ENCODE measurements at places on chromosomes 1 and 21. TPM values are rescaled to one million over a fixed set of nuclear protein-coding genes. Genes with fewer than 3 reads are reported as not detected.
A peak's percentile ranks its signal among the peaks of the same experiment; 100 is the strongest.

DNA sequence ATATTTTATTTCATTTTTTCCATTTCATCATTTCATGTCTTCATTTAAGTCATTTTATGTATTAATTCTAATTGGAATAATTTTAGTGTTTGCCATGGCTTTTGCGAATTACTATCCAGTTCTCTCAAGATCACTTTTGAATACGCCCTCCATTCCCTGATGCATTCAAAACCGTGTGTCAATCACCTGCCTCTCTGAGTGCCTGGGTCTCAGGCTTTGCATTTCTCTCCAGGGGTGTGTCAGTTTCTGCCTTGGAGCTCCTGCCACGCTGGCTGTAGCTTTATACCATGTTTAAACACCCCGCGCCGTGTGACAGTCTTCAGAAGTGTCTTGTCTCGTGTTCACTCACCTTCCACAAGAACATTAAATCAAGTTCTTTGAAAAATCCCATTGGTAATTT is 7.4 kb upstream of the DNMT3L start:
- H3K27ac ChIP-seq, result no peak overlapping the region
- no peaks in the 10 kb centered on the region for H3K27me3 ChIP-seq
- DNase-seq, result no peak
- H3K4me1 ChIP-seq, result no peaks in the 10 kb centered on the region

DNA sequence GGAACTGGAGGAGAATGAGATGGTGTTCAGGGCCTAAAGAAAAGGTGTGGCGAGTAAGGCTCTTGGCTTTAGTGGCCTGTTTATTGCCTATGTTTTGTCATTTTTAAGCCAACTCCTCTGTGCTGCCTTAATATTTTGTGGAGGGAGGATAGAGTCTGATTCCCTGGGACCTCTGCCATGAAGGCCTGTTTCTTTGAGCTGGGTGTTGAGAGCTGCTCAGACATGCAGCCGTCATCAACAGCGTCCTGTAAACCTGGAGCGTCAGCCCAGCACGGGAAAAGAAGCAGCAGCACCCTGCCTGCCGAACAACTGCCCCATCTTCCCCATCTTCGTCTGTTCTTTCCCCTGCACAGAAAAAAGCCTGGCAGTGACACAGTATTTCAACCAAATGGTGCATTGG is 27.1 kb upstream of the SNX27 start:
- no peak overlapping the region for H3K27ac ChIP-seq
- H3K4me1 ChIP-seq, result no peaks in the 10 kb centered on the region
- no peaks in the 10 kb centered on the region for H3K27me3 ChIP-seq
- DNase-seq, result no peak
- H3K4me3 ChIP-seq, result no peak overlapping the region

DNA sequence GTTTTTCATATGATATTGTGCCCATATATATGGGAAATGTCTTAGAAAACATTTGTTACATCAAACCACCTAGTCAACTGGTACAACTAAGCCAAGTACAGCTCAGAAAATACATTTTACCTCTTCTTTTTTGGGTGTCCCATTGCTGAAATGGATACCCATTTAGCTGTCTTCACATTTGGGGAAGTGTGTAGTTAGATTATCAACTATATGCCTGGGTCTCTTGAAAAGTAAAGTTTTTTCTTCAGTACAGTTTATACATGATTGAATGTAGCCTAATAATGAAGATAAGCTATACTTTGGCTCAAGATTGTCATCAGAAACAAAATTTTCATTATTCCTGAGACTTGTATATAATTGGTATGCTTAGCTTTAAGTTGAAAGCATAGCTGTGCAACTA is 2.0 kb downstream of the AGO3 start:
- H3K27me3 ChIP-seq, result no peaks in the 10 kb centered on the region
- H3K4me3 ChIP-seq, result no peak overlapping the region
- H3K27ac ChIP-seq, result no peak overlapping the region
- H3K4me1 ChIP-seq, result peaks cover 4% of the 10 kb centered on the region
- DNase-seq, result no peak

GRCh38 chr1:80367058-80367457 is 1360.5 kb upstream of the ADGRL4 start:
- no peaks in the 10 kb centered on the region for H3K4me1 ChIP-seq
- H3K27ac ChIP-seq, result no peak overlapping the region
- H3K27me3 ChIP-seq, result no peaks in the 10 kb centered on the region
- no peak for DNase-seq
- no peak overlapping the region for H3K4me3 ChIP-seq

Gene LCE2A
- 0.33 TPM for total RNA-seq

DNA sequence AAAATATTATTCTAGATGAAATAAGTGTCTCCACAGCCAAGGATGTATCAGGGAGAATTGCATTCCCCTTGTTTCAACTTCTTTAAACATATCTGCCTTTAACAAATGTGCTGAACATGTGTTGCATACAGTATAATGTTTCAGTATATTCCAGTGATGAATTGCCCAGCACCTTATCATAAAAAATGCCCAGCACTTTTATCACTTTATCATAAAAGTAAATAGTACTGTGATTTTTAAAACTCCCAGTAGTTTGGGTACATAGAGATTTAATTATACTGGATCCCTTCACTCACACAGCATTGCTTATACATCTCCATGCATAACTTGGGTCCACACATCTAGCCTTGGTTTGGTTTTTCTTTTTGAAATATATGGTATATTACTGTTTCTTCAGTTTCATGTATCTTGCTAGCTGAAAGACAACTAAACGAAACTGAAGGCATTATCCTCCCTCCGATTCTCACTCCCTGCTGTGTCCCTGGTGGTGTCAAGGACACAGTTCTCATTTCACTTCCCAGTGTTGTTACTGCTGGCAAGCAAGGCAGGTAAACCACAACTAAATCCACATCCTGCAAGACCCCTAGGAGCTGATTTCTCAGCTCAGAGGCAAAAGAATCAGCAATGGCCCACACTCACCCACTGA is 118.2 kb upstream of the SLC44A3 start:
- DNase-seq, result no peak
- H3K4me3 ChIP-seq, result no peak overlapping the region
- peak overlapping the region; percentile 9 for H3K27ac ChIP-seq
- no peaks in the 10 kb centered on the region for H3K36me3 ChIP-seq
- no peaks in the 10 kb centered on the region for H3K27me3 ChIP-seq

Gene SPRR3
- not detected for total RNA-seq

DNA sequence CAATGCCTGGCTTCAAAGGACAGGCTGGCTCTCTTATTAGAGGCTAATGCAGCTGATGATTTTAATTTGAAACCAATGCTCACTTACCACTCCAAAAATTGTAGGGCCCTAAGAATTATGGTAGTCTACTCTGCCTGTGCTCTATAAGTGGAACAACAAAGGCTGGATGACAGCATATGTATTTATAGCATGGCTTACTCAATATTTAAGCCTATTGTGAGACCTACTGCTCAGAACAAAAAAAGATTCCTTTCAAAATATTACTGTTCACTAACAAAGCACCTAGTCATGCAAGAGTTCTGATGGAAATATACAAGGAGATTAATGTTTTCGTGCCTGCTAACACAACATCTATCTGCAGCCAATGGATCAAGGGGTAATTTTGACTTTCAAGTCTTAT is 73.8 kb upstream of the DUSP10 start:
- DNase-seq, result no peak
- no peaks in the 10 kb centered on the region for H3K27me3 ChIP-seq
- no peak overlapping the region for H3K27ac ChIP-seq
- no peak overlapping the region for H3K4me3 ChIP-seq
- no peaks in the 10 kb centered on the region for H3K4me1 ChIP-seq

DNA sequence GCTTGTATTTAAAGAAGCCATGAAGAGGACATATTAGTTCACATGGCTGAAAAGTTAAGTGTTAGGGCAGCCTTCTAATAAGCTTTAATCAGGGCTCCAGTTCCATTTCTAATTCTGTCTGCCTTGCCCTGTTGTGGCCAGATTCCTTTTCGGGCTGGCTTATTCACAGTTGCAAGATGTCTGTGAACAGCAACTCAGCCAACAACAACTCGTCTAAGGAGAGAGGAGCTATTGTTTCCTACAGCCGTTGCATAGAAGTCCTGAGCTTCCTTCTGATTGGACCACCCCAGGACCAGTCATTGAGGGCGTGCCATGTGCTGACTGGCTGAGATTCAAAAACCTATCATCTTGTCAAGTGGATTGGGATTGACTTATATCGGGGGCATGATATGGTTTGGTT is 18.6 kb upstream of the COQ8A start:
- H3K27me3 ChIP-seq, result no peaks in the 10 kb centered on the region
- H3K27ac ChIP-seq, result no peak overlapping the region
- no peaks in the 10 kb centered on the region for H3K4me1 ChIP-seq
- no peak for DNase-seq
- no peaks in the 10 kb centered on the region for H3K36me3 ChIP-seq

Gene PGBD5
- total RNA-seq, result 0.17 TPM

Gene TBX19
- 0.26 TPM for total RNA-seq

DNA sequence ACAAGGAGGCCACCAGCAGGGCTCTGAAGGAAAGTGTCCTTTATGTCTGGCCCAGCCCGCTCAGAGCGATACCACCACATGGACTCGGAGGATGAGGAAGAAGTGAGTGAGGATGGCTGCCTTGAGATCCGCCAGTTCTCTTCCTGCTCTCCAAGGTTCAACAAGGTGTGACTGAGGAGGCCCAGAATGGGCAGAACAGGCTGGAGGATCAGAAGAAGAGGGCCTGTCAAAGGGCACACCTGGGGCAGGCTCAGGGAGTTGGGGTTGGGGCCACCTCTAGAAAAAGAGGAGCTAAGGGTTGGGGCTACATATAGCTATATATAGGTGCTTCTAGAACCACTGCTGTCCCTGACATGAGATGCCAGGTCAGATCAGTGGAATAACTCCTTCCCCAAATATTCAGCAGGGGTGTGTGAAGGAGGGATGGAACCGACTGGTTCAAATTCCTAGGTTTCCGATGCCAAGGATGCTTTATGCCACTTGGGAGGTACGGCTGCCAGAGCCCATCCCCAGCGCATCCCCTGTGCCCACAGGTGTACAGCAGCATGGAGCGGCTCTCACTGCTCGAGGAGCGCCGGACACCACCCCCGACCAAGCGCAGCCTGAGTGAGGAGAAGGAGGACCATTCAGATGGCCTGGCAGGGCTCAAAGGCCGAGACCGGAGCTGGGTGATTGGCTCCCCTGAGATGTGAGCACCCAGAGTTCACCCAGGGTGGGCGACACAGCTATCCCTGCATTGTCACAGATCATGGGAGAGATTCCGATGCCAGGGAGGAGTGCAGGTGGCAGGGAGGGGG is 102.2 kb downstream of the PIK3R3 start:
- H3K4me3 ChIP-seq, result no peak overlapping the region
- H3K27me3 ChIP-seq, result no peaks in the 10 kb centered on the region
- H3K27ac ChIP-seq, result no peak overlapping the region
- H3K36me3 ChIP-seq, result peaks cover 13% of the 10 kb centered on the region
- DNase-seq, result no peak
- H3K4me1 ChIP-seq, result no peaks in the 10 kb centered on the region

GRCh38 chr21:43866260-43866629 is 1.2 kb downstream of the AGPAT3 start:
- H3K4me3 ChIP-seq, result peak overlapping the region; percentile 80
- peak overlapping the region; percentile 69 for H3K27ac ChIP-seq
- no peaks in the 10 kb centered on the region for H3K27me3 ChIP-seq
- peak; percentile 60 for DNase-seq

Gene PLPPR4
- total RNA-seq, result 1.3 TPM

Gene CSF3R
- under 0.01 TPM for total RNA-seq

DNA sequence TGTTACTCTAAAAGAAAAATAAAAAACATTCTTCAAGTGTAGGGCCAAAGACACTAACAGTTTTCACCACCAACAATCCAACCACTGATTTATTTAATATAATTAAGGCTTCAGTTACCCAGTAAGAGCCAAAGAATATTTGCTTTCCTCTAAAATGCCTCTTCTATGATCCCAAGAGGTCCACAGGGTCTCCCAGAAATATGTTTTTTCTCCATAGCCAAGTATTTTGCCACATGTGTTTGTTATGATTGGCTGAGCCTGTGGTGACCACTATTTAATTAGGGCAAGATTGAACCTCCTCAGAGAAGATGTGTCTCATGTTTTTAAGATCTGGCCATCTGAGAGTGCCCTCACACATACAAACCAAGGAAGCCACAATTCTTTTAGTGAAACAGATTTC is 135.9 kb downstream of the TPR start:
- peaks cover 7% of the 10 kb centered on the region for H3K4me1 ChIP-seq
- peak; percentile 35 for DNase-seq
- H3K4me3 ChIP-seq, result no peak overlapping the region
- H3K27ac ChIP-seq, result no peak overlapping the region
- H3K27me3 ChIP-seq, result no peaks in the 10 kb centered on the region
- H3K36me3 ChIP-seq, result no peaks in the 10 kb centered on the region

Gene RGS16
- 0.33 TPM for total RNA-seq

DNA sequence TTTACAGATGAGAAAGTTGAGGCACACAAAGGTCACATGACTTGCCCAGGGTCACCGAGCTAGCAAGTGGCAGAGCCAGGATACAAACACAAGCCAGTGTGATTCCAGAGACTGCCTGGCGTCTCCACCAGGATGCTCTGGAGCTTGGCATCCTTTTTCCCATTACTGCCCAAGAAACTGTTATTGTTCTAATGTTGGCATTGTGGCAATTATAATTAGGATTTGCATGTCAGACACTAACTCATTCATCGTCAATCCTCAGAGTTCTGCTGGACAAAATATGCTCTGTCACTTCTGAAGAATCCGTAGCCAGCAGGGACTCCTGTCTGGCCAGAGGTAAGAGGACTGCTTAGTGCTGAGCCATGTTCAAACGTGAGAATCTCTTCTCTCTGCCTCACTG is 8.8 kb downstream of the KAZN start:
- no peaks in the 10 kb centered on the region for H3K4me1 ChIP-seq
- no peak for DNase-seq
- no peak overlapping the region for H3K4me3 ChIP-seq
- H3K27me3 ChIP-seq, result no peaks in the 10 kb centered on the region
- H3K36me3 ChIP-seq, result no peaks in the 10 kb centered on the region

DNA sequence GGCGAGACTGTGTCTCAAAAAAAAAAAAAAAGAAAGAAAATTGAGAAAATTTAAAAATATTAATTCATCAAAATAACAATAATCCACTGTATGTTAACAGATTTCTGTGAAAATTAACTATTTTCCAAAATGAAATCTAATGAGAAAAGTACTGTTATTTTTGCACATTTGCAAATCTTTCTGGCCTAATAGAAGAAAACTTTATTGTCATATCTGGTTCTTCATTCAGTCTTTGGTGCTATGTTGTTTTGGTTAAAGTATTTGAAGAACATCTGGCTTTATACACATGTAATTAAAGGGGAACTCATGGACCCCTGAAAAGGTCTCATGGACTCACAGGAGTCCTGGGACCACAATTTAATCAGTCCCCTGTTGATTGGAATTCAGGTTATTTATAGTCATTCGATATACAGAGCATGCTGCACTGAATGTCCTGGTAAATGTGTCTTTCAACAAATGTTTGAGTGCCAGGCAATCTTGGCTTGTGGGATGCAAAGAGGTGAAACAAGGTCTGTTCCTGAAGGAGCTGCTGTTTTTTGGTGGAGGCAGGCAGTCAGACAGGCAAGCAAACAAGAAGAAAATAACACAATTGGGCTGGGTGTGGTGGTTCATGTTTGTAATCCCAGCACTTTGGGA is 9.0 kb downstream of the AK4 start:
- H3K4me1 ChIP-seq, result no peaks in the 10 kb centered on the region
- H3K27me3 ChIP-seq, result no peaks in the 10 kb centered on the region
- no peak for DNase-seq
- H3K4me3 ChIP-seq, result no peak overlapping the region
- H3K36me3 ChIP-seq, result no peaks in the 10 kb centered on the region

GRCh38 chr1:199157494-199157893 is 518.7 kb downstream of the PTPRC start:
- no peak overlapping the region for H3K27ac ChIP-seq
- H3K27me3 ChIP-seq, result no peaks in the 10 kb centered on the region
- DNase-seq, result peak; percentile 79
- H3K36me3 ChIP-seq, result no peaks in the 10 kb centered on the region
- H3K4me3 ChIP-seq, result no peak overlapping the region
